ENCODE measurements at places on chromosomes 6 and 20.

GRCh38 chr20:43448748-43449535 lies 8.8 kb upstream of the SRSF6 start:
- no peak for DNase-seq

GRCh38 chr6:122222761-122223160 lies 176.7 kb upstream of the HSF2 start:
- no peak for DNase-seq

GRCh38 chr6:41638935-41639808 lies 904 bp downstream of the MDFI start:
- peak; percentile 24 for DNase-seq

- DNase-seq, result no peak
Observed at GRCh38 chr6:161056451-161056850, 64.9 kb downstream of the MAP3K4 start.

GRCh38 chr20:40945754-40946450 lies 82.7 kb upstream of the TOP1 start:
- peak; percentile 65 for DNase-seq

DNA sequence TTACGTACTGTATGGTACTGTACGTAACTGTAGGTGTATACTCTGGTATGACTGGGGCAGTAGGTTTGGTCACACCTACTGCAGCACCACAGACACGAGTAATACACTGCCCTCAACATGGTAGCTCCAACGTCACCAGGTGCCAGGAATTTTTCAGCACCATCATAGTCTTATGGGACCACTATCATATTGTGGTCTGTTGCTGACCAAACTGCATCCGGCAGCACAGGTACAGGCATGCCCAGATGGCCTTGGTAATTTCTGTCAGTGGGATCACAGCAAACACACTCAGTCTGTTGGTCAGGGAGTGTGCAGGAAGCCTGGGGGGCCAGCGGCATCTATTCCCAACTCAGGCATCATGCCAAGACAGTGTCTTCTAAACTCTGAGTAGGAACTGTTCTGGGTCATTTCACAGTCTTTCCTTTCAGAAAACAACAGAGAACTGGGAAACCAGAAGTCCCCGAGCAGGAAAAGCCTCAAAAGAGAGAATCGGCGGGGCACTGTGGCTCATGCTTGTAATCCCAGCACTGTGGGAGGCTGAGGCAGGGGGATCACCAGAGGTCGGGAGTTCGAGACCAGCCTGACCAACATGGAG lies 5.8 kb downstream of the YTHDF1 start:
- no peak for DNase-seq

GRCh38 chr6:16049168-16049567 lies 79.7 kb upstream of the MYLIP start:
- DNase-seq, result no peak

GRCh38 chr6:105313211-105313610 lies 89.7 kb downstream of the PREP start:
- DNase-seq, result no peak

DNA sequence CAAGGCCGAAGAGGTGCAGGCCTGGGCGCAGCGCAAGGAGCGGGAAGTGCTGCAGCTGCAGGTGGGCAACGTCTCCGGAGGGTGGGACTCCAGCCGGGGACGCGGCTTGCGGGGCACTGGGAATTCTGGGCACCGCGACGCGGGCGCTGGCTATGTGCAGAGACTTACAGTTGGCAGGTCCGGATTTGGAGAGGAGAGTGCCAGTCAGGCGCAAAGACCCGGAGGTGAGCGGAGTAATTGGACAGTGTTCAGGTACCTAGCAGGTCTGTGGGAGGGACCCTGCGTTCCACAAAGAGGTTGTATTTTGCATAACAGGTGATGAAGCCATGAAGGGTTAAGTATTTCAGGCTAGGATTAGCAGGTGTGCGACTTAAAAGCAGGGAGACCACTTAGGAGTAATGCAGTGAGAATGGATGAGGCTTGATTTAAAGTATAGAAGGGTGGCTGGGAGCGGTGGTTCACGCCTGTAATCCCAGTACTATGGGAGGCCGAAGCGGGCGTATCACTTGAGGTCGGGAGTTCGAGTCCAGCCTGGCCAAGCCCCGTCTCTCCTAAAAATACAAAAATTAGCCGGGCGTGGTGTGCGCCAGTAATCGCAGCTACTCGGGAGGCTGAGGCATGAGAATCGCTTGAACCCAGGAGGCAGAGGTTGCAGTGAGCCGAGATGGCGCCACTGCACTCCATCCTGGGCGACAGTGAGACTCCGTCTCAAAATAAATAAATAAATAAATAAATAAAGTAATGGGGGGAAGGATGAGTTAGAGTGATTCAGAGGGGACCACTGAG lies 1.0 kb downstream of the MRPS26 start:
- DNase-seq, result no peak

GRCh38 chr6:125904871-125905270 lies 51.7 kb upstream of the HINT3 start:
- DNase-seq, result no peak

- no peak for DNase-seq
Observed at GRCh38 chr6:63673692-63674091, 38.1 kb downstream of the PHF3 start.

DNA sequence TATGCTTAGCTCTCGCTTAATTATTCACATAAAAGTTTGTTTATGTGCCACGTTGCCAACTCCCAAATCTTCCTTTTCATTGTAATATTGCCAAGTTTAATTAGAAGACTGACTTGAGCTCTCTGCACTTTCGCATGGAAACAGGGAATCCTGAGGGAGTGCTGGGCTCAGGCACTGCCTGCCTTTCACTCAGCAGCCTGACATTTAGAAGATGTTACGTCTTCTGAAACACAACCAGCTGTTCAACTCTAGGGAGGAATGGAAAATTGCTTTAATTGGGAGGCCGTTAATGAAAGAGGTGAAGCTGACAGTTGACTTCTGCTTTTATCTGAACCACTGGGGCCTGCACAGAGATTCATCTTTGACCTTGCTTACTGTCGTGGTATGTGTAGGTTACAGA lies 77.4 kb upstream of the MTHFD1L start:
- DNase-seq, result no peak

Data from hematopoietic multipotent progenitor cell (in vitro differentiated cells).